Stimulated activated CD4-positive, alpha-beta T cell treated with anti-CD3 and anti-CD28 coated beads, Interleukin-15, amount 100 ng/mL, for 1 hour (primary cell): ENCODE measurements at places on chromosomes 3 and 15.

DNA sequence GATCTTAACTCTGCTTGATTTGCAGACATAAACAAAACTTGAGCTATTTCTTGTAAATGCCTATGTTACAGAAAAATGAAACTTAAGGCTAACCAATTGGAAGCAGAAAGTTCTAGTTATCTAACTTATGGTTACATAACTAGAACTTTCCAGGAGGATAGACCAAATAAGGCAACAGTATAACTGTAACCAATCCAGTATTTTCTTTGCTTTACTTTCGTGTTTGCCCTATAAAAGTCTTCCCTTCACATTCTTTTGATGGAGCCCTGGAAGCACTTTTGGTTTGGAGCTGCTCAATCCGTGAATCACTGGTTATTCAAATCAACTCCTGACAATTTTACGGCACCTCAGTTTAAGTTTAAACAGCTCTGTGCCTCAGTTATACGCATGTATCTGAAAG, 164.6 kb downstream of the SUCLG2 start:
- no peak for DNase-seq

- DNase-seq: no peak
Observed at GRCh38 chr3:122403489-122403888, 12.4 kb downstream of the WDR5B start.

- no peak for DNase-seq
Observed at GRCh38 chr15:95416576-95416975, 913.9 kb upstream of the NR2F2 start.

- DNase-seq: no peak
Observed at GRCh38 chr3:103047640-103048039, 612.8 kb downstream of the ZPLD1 start.

GRCh38 chr3:40451551-40451950, 5.6 kb upstream of the RPL14 start:
- no peak for DNase-seq

GRCh38 chr15:81534124-81534523, 160.1 kb upstream of the TMC3 start:
- DNase-seq: no peak

DNA sequence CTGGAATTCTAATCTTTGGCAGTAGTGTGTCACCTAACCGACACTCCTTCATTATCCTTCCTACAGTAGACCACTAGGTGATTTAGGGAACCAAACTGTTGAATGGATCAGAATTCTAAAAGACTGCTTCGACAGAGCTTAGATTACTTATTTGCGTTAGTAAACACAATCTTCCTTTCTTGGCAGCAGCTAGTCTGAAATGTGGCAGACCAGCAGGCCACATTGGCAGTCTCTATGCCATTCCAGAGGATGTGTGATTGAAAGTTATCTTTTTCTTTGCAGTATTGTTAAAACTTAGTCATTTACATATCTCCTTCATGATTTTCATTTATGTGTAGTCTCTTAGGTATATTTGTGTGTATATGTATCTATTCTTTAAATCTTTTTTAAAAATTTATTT, 23.6 kb downstream of the MBNL1 start:
- DNase-seq: no peak

DNA sequence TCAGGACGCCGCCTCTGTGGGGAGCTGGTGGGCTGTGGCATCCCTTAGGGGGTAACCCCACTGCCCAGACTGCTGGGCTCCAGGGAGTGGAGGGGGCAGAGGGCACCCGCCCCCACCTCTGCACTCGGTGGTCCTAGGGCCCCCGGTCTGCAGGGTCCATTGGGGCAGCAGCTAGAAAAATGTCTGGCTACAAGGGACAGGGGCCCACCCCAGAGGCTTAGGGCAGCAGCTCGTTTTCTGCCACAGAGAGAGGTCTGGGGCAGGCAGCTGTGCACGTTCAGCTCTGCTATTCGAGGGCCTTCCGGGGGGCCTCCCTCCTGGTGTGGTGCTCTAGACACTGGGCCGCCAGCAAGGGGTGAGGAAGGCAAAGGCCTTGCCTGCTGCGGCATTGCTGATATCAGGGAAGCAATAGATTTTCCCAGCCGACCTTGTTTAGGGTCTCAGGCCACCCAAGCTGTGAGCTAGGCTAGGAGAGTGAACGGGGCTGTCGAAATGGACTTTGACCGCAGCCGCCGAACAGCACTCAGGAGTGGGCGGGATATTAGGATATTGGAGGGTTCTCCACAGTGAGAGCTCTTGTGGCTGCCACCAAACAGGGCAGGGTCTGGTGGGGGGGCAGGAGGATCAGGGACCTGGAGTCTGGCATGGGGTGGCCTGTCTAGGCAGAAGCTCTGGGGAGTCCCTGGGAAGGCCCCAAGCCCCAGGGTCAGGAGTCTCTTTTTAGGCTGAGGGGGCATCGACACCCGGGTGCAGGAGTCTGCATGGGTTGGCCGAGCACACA, 61.4 kb upstream of the KLF13 start:
- no peak for DNase-seq

DNA sequence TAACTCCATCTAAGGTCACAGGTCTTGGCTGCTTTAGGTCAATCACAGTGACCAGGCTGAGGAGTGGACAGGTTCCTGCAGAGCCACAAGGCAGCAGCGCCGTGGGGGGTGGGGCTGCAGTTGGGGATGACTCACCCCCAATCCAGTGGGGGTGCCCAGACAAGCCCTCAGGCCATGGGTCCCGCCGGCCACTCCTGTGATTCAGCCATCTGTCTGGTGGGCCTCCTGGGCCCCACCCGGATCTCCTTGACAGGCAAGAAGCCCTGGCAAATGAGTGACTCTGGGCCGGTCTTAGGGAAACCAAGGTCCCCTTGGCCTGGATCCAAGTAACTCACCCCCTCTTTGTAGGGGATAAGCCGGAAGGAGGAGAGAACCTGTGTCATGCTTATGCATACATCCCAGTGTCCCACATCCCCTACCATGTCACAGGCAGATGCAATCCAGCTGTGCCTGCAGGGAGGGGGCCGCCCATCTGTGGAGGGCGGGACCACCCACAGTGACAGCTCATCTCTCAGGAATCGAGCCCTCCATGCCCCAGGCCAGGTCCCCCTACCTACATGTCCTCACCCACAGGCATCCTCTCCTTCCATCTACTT, 495 bp upstream of the COL7A1 start:
- DNase-seq: no peak

- no peak for DNase-seq
Observed at GRCh38 chr15:40306908-40307307, 827 bp downstream of the PLCB2 start.
